Peyer's patch (tissue), 4 donors: ENCODE measurements at places on chromosomes 7 and 10. TPM values are rescaled to one million over a fixed set of nuclear protein-coding genes. Genes with fewer than 3 reads are reported as not detected.

Gene ADAM22
- 1.2 TPM for total RNA-seq

GRCh38 chr7:98213296-98213887 lies 2.2 kb downstream of the BHLHA15 start:
- DNase-seq: no peak

Gene HACD1
- total RNA-seq: 5.8 TPM

- no peak for DNase-seq
Observed at GRCh38 chr10:11881030-11881476, 57.9 kb downstream of the PROSER2 start.
